ENCODE measurements at places on chromosomes 16 and 17. TPM values are rescaled to one million over a fixed set of nuclear protein-coding genes. Genes with fewer than 3 reads are reported as not detected.

ADGRG1 gene
- polyA plus RNA-seq, result 8.0 TPM

DNASE1L2 gene
- not detected for polyA plus RNA-seq

DPEP1 gene
- polyA plus RNA-seq, result 0.83 TPM

TPSD1 gene
- 0.44 TPM for polyA plus RNA-seq

VAMP2 gene
- 60.2 TPM for polyA plus RNA-seq

CES2 gene
- polyA plus RNA-seq, result 31.8 TPM

ARHGAP44 gene
- polyA plus RNA-seq, result 10.7 TPM

ERCC4 gene
- 11.2 TPM for polyA plus RNA-seq

GSE1 gene
- 56.9 TPM for polyA plus RNA-seq

GLP2R gene
- not detected for polyA plus RNA-seq

WFDC1 gene
- 1.8 TPM for polyA plus RNA-seq

KCNH4 gene
- polyA plus RNA-seq, result 0.07 TPM

CHD9NB gene
- polyA plus RNA-seq, result 1.5 TPM

CCDC144A gene
- polyA plus RNA-seq, result 5.3 TPM

XYLT1 gene
- 7.4 TPM for polyA plus RNA-seq

GSG1L gene
- polyA plus RNA-seq, result 2.4 TPM

ITGB4 gene
- polyA plus RNA-seq, result 5.6 TPM

ITGAL gene
- polyA plus RNA-seq, result 3.4 TPM

PRDM7 gene
- polyA plus RNA-seq, result not detected

CBX1 gene
- 78.9 TPM for polyA plus RNA-seq

KRT12 gene
- polyA plus RNA-seq, result 0.31 TPM

SLC6A2 gene
- 2.8 TPM for polyA plus RNA-seq

PEX12 gene
- polyA plus RNA-seq, result not detected

CHST5 gene
- polyA plus RNA-seq, result not detected

GNAO1 gene
- 0.85 TPM for polyA plus RNA-seq

SCGB1C2 gene
- polyA plus RNA-seq, result not detected

COG7 gene
- 28.9 TPM for polyA plus RNA-seq

OR1A1 gene
- polyA plus RNA-seq, result 0.05 TPM

TVP23A gene
- polyA plus RNA-seq, result 1.8 TPM

CLCN7 gene
- polyA plus RNA-seq, result 36.6 TPM

KRTAP4-6 gene
- polyA plus RNA-seq, result not detected

MMP15 gene
- polyA plus RNA-seq, result 16.0 TPM

NSRP1 gene
- 21.8 TPM for polyA plus RNA-seq

C16orf86 gene
- polyA plus RNA-seq, result 3.0 TPM

LRRC37B gene
- 18.2 TPM for polyA plus RNA-seq

G6PC1 gene
- not detected for polyA plus RNA-seq

CAMTA2 gene
- 22.1 TPM for polyA plus RNA-seq

KLHL10 gene
- not detected for polyA plus RNA-seq

MYH1 gene
- 19.2 TPM for polyA plus RNA-seq

PYDC1 gene
- polyA plus RNA-seq, result not detected

TBC1D3K gene
- polyA plus RNA-seq, result not detected
